ENCODE measurements at places on chromosomes 1 and 21.
A peak's percentile ranks its signal among the peaks of the same experiment; 100 is the strongest.

GRCh38 chr1:100523038-100523652 lies 14.8 kb upstream of the GPR88 start:
- no peak for DNase-seq

DNA sequence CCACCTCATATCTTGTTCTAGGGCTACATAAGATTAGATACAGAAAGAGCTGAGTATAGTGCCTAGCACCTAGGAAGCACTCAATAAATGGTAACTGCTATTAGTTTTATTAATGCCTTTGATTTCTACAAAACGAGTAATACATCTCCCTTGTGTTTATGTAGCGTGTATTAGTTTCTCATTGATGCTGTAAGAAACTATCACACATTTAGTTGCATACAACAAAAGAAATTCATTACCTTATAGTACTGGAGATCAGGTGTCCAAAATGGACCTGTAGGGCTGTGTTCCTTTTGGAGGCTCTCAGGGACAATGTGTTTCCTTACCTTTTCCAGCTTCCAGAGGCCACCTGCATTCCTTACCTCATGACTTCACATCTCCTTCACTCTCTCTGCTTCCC lies 961 bp upstream of the ERO1B start:
- no peak for DNase-seq

GRCh38 chr1:147712605-147713004 lies 42.3 kb upstream of the ACP6 start:
- DNase-seq = no peak

DNA sequence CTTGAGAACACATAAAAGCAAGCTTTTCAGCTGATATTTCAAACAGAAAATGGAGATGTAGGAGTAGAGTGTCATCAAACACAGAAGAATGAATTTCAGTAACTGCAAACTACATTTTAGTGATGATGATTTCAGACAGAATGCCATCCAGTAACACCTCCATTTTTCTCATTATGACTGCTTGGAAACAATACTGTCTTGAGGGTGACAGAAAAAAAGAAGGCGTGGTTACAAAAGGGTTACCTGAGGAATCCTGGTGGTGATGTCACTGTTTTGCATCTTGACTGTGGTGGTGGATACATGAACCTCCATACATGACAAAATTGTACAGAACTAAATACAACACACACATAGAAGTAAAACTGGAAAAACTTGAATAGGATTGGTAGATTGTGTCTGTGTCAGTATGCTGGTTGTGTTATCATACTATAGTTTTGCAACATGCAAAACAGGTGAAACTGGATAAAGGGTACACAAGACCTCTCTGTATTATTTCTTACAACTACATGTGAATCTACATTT lies 375.9 kb downstream of the PTBP2 start:
- no peak for DNase-seq

DNA sequence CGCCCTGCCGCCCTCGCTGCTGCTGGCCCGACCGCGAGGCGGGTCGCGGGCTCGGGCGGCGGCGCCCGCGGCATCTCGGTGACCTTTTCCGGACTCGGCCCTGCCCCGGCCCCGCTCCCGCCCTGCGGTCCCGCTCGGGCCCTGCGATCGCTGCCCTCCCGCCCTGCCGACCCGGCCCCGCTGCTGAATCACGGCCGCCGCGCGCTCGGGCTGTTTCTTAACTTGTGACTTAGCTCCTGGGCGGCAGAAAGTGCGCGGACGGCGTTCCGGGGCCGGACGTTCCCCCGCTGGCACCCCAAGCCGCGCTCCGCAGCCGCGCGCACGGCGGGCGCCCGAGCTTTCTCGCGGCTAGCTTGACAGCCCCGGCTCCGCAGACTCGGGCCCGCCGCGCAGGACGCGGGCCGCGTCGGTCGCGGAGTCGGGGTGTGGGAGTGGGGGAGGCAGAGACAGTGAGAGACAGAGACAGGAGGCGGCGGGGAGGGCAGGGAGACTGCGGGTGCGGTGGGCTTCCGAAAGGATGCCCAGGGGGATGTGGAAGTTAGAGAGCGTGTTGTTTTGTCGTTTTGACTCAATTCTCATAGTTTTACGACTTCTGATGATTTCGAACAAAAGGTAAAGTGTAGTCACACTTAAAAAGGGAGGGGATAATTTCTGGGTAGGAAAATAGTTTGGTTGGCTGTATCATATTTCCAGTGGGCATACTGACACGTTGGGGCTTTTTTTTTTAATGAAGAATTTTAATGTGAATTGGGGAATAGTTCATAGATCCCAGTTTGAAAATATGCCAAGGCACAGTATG lies 49.8 kb downstream of the PRDM2 start:
- DNase-seq = peak; percentile 33

GRCh38 chr1:160032165-160032820 lies 503 bp upstream of the PIGM start:
- DNase-seq = no peak

DNA sequence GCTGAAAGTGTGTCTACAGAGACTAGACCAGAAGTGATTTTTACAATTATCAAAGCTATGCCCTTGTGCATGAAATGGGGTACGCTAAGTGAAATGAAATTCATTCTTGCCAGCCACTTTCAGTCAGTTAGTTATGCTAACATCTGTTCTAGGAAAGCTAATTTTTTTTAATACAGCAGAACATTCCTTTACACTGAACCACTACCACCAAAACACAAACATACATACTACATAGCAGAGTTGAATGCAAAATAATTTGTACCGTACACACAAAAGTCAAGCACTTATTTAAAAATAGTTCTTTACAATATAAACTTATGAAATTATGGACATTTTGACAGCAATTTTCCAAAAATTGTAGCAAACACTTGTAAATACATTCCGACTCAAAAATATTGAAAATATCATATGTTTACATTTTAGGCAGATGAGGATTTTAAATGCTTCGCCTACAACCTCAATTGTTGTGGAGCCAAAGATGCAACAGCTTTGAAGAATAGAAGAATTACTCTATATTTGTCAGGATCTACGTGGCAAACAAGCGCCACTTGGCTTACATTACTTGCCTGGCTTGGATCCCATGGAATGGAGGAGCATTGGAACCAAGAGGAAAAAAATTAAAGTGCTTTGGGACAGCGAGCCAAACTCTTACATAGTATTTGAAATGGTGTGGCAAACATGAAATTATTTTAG lies 30.6 kb downstream of the WLS start:
- DNase-seq = no peak

Data from thoracic aorta (tissue), 2 donors.